ENCODE measurements at places on chromosomes 13 and 19.

DNA sequence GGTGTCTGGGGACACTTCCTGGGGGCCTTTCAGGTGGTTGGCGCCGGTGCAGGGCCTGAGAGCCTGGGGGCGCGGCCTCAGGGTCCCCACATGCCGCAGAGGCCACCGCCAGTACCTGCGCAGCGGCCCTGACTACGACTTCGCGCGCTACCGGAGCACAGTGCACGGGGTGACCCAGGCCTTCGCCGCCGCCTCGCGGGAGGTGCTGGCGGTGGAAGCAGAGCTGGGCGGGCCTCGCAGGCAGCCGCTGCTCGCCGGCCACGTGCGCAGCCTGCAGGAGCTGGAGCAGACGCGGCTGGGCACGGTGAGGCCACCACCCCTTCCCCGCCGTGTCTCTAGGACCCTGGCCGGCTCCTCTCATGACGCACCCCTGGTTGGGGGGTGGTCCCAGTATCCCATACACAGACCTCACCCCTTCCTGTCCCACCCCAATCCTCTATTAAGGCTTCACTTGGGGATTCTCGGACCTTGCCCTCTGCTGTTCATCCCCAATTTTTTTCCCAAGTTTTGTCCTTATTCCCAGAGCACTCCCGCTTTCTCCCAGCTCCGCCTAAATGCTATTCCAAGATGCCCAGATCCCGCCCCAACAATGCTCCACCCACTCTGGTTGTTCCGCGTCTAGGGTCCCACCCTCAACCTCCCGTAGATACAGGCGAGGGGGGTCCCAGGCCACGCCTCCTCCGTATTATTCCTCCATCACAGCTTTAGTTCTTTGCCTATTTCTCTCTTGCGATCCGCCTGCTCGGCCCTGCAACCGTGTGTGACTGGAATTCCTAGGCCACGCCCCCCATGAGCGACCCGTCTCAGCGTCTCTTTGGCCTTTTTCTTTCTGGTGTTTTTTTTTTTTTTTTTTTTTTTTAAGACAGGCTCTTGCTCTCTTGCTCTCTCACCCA is 1.0 kb downstream of the REX1BD start:
- DNase-seq = no peak

- no peak for DNase-seq
Measured at GRCh38 chr13:101307181-101307701, 109.1 kb downstream of the NALCN start.

GRCh38 chr19:3007975-3008374 is 21.1 kb downstream of the TLE2 start:
- no peak for DNase-seq

DNA sequence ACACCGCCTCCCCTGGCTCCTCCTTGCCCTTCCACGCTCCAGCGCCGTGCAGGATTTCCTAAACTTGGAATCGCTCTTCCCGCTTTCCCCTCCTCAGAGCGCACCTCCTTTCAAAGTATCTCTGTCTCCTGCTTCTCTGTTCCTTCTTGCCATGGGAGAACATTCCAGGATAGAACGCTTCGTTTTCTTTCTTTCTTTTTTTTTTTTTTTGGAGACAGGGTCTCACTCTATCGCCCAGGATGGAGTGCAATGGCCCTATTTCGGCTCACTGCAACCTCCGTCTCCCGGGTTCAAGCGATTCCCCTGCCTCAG is 574 bp upstream of the XPO4 start:
- DNase-seq = no peak

DNA sequence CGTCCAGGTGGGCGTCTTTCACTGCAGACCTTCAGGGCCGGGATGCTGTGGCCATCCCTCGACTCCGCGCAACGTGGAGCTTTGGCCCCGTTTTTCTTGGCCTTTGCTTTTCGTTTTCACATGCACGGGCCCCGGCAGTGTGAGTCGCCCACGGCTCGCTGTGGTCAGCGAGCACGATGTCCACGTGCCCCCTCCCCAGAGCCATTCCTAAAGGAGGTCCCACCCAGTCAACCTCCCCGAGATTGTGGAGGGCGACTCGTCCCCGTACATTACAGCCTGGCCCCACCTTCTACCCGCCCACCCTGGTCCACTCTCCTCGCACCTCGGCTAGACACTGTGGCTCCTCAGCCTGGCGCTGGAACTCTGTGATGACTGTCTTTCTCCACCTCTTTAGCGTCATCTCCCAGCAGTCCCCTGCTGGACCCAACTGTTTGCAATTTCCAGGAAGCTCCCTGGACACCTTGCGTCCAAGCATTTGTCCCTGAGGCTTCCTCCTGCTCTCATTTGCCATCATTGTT is 405 bp downstream of the ZNF446 start:
- DNase-seq = no peak

DNA sequence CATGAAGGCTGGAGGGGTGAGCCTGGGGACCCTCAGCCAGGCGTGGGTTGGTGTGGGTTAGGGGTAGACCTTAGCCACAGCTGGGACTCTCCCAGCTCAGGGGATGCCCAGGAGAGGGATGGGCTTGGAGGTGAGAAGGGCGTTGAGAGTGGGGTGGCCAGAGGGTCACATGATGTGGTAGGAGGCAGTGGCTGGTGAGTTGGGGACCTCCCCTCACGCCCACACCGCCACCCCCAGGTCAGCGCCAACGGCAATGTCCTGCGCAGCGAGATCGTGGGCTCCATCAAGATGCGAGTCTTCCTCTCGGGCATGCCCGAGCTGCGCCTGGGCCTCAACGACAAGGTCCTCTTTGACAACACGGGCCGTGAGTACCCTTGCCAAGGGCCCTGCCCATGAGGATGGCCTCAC is 28.5 kb downstream of the AP1M1 start:
- DNase-seq = no peak

- no peak for DNase-seq
Measured at GRCh38 chr13:105121221-105121620, 1414.2 kb downstream of the EFNB2 start.

- DNase-seq = no peak
Measured at GRCh38 chr13:53612200-53612599, 583.6 kb downstream of the OLFM4 start.
